ENCODE measurements at places on chromosomes 7 and 10. TPM values are rescaled to one million over a fixed set of nuclear protein-coding genes. Genes with fewer than 3 reads are reported as not detected.
A peak's percentile ranks its signal among the peaks of the same experiment; 100 is the strongest.

GRCh38 chr10:73413108-73413527 is 740 bp downstream of the ANXA7 start:
- peaks cover 2% of the 10 kb centered on the region for H3K27me3 ChIP-seq
- no peaks in the 10 kb centered on the region for H3K36me3 ChIP-seq

DNA sequence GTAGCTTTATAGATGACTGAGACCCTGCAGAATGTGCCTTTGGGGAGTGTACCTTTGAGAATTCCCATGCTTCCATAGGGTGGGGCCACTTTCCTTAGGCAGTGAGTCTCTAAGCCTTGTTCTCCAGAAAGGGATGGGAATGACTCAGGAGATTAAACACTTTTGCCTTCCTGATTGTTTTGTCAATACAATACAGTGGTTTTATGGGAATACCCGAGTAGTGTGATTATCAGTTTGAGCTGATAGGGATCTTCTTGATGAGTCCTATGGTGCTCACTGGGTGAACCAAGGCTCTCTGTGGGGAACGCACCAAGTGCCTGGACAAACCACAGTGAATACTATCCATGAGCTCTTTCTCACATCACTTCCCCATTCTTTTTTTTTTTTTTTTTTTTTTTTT is 6.3 kb downstream of the MYOF start:
- DNase-seq, result no peak
- H3K27ac ChIP-seq, result no peak overlapping the region
- no peaks in the 10 kb centered on the region for H3K27me3 ChIP-seq
- H3K4me1 ChIP-seq, result peaks cover 8% of the 10 kb centered on the region

The ASAH2 gene
- 1.6 TPM for total RNA-seq

The NPC1L1 gene
- not detected for total RNA-seq

DNA sequence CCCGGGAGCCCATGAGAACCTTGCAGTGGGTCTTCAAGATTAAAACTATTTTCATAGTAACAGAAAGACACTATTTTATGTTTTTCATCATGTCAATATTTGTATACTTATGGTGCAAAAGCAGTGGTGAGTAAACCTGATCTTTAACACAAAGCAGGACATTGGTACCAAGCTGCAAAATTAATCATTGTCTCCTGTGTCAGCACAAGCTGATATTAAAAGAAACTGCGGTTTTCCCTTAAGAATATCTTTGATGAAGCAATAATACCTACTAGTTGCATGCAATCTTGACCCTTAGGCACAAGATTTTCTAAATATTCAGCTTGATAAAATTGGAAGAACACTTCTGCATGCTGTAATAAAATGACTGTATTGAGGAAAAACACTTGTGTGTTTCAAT is 121.7 kb downstream of the MDFIC start:
- no peak overlapping the region for H3K27ac ChIP-seq
- DNase-seq, result no peak
- H3K36me3 ChIP-seq, result no peaks in the 10 kb centered on the region
- H3K27me3 ChIP-seq, result no peaks in the 10 kb centered on the region
- no peaks in the 10 kb centered on the region for H3K4me1 ChIP-seq

The CYP3A4 gene
- total RNA-seq, result 0.04 TPM

The SPDYE1 gene
- total RNA-seq, result not detected

The TOMM7 gene
- 695 TPM for total RNA-seq

DNA sequence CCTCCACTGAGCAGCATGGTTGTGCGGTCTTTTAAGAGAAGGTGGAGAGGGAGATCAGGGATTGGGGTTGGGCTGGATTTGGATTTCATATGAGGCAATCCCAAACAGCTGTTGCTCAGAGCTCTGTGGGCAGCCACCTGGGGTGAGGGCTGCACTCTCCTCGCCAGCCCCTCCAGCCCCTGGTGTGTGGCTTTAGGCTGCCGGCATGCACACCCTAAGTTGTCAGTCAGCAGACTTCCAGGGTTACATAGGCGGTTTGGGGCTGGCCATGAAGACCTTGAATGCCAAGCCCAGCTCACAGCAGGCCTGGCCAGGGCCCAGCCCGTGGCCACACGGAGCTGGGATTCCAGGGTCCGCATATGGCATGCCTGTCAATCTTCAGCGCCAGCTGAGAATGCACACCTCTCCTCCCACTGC is 54.8 kb downstream of the ZMIZ1 start:
- peak overlapping the region; percentile 76 for H3K27ac ChIP-seq
- no peaks in the 10 kb centered on the region for H3K27me3 ChIP-seq
- H3K36me3 ChIP-seq, result peaks cover 62% of the 10 kb centered on the region
- peaks cover 63% of the 10 kb centered on the region for H3K4me1 ChIP-seq

DNA sequence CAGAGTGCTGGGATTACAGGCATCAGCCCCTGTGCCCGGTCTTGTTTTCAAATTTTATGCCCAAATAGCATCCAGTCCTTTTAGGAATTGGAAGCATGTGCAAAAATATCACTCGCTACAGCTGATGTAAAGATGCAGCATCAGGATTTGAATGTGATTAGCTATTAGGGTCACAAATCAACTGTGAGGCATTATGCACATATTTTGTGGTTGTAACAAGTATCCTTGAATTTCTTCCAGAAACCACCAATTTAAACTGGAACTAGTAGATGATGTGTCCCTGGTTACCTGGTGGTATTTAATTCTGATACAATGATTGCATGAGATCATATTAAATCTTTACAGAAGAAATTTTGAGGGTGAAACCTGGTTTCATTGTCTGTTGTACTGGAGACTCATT is 41.0 kb upstream of the ITGA8 start:
- H3K4me3 ChIP-seq, result no peak overlapping the region
- peaks cover 5% of the 10 kb centered on the region for H3K4me1 ChIP-seq
- no peak overlapping the region for H3K27ac ChIP-seq
- no peak for DNase-seq

- H3K4me3 ChIP-seq, result no peak overlapping the region
- H3K36me3 ChIP-seq, result peaks cover 6% of the 10 kb centered on the region
- DNase-seq, result no peak
- H3K27me3 ChIP-seq, result no peaks in the 10 kb centered on the region
- no peaks in the 10 kb centered on the region for H3K4me1 ChIP-seq
These were observed 90.9 kb downstream of the ACTR3B start for GRCh38 chr7:152850420-152850819.

DNA sequence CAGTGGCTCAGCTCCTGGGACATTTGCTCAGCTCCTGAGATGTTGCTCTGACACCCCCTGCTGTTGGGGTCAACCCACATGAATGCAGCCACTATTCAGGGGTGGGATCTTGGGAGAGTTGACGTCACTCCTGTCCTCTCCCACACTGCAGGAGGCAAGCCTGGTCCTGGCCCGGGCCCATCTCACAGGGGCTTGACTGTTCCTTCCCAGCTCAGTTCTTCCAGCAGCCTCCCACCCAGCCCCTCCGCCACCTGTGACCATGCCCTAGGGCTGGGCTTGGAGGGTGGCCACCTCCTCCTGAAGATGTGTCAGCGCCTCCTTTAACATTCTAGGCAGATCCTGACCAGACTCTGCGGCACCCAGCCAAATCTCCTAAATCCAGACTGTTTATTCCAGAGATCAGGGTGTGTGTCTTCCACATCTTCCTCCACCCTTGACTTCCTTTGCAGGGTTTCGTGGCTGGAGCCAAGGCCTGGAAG is 19.1 kb upstream of the OPALIN start:
- H3K27me3 ChIP-seq, result peaks cover 25% of the 10 kb centered on the region
- H3K4me1 ChIP-seq, result peaks cover 7% of the 10 kb centered on the region
- H3K36me3 ChIP-seq, result no peaks in the 10 kb centered on the region
- peak; percentile 46 for DNase-seq
- no peak overlapping the region for H3K27ac ChIP-seq

DNA sequence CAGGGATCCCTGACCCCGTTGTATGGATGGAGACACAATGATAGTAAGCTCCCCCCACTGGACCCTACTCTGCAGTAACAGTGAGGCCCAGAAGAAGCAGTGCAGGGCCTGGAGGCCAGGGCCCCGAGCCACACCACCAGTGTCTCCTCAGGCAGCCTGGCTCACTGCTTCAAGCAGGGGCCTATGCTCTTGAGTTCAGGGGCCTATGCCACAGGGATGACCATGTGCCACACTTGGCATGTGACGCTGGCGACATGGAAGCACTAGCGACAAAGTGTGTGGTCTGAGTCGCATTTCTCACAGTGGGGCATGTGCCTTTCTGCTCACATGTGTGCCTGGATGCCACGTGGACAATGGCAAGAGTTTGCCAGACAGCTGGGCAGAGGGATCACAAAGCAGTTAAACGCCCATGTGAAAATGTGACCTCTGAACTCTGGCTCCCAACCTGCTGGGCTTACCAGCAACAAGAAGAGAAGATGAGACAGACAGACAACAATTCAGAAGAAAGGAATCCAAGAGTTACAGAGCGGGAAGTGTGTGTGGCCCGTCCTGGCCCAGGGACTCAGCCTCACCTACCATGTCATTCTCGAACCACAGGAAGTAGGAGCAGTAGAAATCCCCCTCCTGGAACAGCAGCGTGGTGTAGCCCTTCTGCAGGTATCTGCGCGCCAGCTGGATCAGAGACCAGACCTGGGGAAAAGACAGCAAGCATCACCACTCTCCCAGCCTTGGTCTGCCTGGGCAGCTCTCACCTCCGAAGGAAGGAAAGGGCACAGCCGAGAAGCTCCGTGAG is 4.7 kb upstream of the PYROXD2 start:
- no peak for DNase-seq
- H3K36me3 ChIP-seq, result peaks cover 50% of the 10 kb centered on the region
- H3K27ac ChIP-seq, result no peak overlapping the region
- H3K4me1 ChIP-seq, result peaks cover 15% of the 10 kb centered on the region
- no peak overlapping the region for H3K4me3 ChIP-seq

- H3K36me3 ChIP-seq, result no peaks in the 10 kb centered on the region
- peaks cover 61% of the 10 kb centered on the region for H3K27me3 ChIP-seq
- peaks cover 12% of the 10 kb centered on the region for H3K4me1 ChIP-seq
- no peak overlapping the region for H3K27ac ChIP-seq
- H3K4me3 ChIP-seq, result no peak overlapping the region
These were observed 10.2 kb downstream of the KAZALD1 start for GRCh38 chr10:101071885-101072433.

The CFAP70 gene
- 1.3 TPM for total RNA-seq

GRCh38 chr7:111261496-111261895 is 170.6 kb downstream of the LRRN3 start:
- H3K36me3 ChIP-seq, result no peaks in the 10 kb centered on the region
- no peaks in the 10 kb centered on the region for H3K4me1 ChIP-seq
- H3K4me3 ChIP-seq, result no peak overlapping the region
- no peaks in the 10 kb centered on the region for H3K27me3 ChIP-seq
- no peak for DNase-seq
- H3K27ac ChIP-seq, result no peak overlapping the region

GRCh38 chr7:114588506-114588905 is 173.9 kb downstream of the FOXP2 start:
- no peak overlapping the region for H3K4me3 ChIP-seq
- H3K27ac ChIP-seq, result no peak overlapping the region
- H3K36me3 ChIP-seq, result no peaks in the 10 kb centered on the region
- H3K27me3 ChIP-seq, result no peaks in the 10 kb centered on the region
- no peaks in the 10 kb centered on the region for H3K4me1 ChIP-seq

DNA sequence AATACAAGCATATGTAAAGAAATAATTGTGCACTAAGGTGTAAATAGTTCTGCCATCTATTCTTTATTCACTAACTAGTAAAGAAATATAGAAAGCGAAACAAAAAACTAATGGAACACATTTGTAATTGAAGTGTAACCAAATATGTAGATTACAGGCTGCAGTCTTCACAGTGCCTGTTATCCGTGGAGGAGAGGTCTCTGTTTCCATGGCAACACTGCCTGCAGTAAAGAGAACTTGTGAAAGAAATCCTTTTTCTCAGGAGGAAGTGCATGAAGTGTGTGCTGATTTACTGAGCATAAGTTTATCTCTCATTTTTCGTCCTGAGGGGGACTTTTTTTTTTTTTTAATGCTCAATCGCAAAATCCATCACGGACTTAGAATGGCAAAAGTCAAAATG is 102.5 kb downstream of the APBB1IP start:
- no peak overlapping the region for H3K4me3 ChIP-seq
- H3K27ac ChIP-seq, result no peak overlapping the region
- peak; percentile 37 for DNase-seq
- H3K36me3 ChIP-seq, result no peaks in the 10 kb centered on the region

DNA sequence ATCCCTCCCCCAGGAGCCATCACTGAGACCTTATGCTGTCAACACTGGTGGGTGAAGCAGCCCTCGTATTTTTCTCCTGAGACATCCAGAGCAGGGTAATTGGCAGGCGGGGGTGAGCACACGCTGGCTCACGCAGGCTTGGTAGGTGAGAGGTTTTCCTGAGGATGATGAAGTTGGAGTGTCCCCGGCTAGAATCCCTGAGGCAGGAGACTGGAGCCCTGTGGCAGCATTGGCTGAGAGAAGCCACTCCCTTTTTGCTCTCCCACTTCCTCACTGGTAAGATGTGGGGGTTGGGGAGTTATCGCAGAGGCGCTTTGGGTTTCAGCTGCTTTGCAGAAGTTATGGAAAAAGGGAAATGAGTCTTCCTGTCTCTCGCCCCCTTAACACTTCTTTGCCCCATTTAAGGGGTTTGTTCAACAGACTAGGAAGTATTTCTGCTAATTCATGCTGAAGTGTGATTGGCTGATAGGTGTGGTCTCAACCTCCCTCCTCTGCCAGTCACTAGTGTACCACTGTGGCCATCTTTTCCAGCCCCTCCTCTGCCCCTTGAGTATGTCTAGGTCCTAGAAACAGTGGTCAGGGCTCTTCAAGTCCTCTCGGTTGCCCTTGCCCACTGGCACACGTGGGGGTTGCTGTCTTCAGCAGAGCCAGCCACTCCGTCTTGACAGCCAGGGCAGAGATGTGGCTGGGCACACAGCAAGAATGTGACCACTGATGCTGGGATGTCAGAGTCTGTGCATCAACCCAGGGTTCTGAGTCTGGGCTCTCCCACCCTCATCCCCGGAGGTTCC is 5.7 kb downstream of the ARPC1B start:
- no peaks in the 10 kb centered on the region for H3K36me3 ChIP-seq
- peaks cover 23% of the 10 kb centered on the region for H3K4me1 ChIP-seq
- H3K4me3 ChIP-seq, result peak overlapping the region; percentile 3
- H3K27me3 ChIP-seq, result no peaks in the 10 kb centered on the region

- H3K36me3 ChIP-seq, result no peaks in the 10 kb centered on the region
- no peak for DNase-seq
- no peak overlapping the region for H3K4me3 ChIP-seq
- H3K4me1 ChIP-seq, result no peaks in the 10 kb centered on the region
- H3K27ac ChIP-seq, result no peak overlapping the region
These were observed 405.7 kb downstream of the INHBA start for GRCh38 chr7:41297166-41297565.

The GPR158 gene
- 0.13 TPM for total RNA-seq

The SOSTDC1 gene
- 19.8 TPM for total RNA-seq

GRCh38 chr10:493391-494148 is 195.9 kb downstream of the DIP2C start:
- peaks cover 3% of the 10 kb centered on the region for H3K36me3 ChIP-seq
- no peak overlapping the region for H3K4me3 ChIP-seq

- peak; percentile 73 for DNase-seq
- H3K27me3 ChIP-seq, result no peaks in the 10 kb centered on the region
- H3K4me1 ChIP-seq, result peaks cover 6% of the 10 kb centered on the region
- no peak overlapping the region for H3K4me3 ChIP-seq
- no peak overlapping the region for H3K27ac ChIP-seq
These were observed 83.8 kb downstream of the EBLN1 start for GRCh38 chr10:22133749-22134624.
